ENCODE measurements at places on chromosomes 6 and 20. TPM values are rescaled to one million over a fixed set of nuclear protein-coding genes. Genes with fewer than 3 reads are reported as not detected.

DNA sequence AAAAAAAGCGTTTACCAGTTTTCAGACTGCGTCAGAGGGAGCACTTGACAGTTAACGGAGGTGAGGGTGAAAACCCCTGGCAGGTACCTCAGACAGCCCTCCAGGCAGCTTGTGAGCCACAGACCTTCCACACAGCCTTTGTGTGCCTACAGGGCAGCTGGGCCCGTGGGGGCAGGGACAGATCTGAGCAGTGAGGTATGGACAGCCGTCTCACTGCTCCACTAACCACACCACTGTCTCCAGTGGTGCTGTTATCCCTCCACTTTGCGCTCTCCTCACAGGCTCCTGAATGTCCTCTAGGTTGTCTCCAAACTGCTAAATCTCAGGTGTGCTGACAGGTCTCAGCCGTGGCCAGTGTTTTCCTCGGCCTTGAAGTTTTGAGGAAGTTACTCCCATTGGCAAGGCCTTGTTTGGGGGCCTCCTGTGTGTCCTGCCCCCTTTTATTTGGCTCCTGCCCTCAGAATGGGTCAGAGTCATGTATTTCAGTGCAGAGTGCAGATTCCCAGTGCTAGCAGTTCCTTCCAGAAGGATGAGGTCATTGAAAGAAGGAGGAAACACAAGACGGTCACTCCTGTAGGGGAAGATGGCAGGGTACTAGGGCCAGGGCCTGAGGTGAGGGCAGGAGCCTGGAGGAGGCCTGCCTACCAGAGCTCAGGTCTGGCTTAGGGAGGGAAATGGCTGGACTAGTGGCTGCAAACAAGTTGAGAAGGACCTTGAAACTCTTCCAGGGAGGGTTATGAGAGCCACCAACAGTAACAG is 11.8 kb downstream of the GFRA4 start:
- peaks cover 7% of the 10 kb centered on the region for H3K36me3 ChIP-seq
- peaks cover 12% of the 10 kb centered on the region for H3K4me1 ChIP-seq
- no peak overlapping the region for H3K27ac ChIP-seq
- no peak for DNase-seq
- H3K4me3 ChIP-seq = no peak overlapping the region
- H3K27me3 ChIP-seq = no peaks in the 10 kb centered on the region

DNA sequence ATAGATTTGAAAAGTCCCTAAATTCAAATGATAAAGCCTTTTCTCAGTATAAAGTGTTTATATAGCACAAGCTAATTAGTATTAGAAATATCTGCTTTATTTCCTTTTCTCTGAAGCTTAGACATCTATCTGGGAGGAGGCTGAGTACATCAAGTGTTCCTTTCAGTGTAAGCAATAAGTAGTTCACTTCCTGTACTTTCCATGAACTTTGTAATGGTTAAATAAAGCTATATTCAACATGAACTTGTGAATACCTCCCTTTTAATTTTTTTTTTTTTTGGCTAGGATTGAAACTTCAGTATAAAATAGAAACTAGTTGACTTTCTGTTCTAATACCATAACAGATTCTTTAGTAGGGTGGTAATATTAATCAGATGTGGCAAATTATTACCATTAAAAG is 190.9 kb downstream of the CENPW start:
- H3K4me3 ChIP-seq = no peak overlapping the region
- no peak for DNase-seq
- no peaks in the 10 kb centered on the region for H3K36me3 ChIP-seq
- no peaks in the 10 kb centered on the region for H3K27me3 ChIP-seq

DNA sequence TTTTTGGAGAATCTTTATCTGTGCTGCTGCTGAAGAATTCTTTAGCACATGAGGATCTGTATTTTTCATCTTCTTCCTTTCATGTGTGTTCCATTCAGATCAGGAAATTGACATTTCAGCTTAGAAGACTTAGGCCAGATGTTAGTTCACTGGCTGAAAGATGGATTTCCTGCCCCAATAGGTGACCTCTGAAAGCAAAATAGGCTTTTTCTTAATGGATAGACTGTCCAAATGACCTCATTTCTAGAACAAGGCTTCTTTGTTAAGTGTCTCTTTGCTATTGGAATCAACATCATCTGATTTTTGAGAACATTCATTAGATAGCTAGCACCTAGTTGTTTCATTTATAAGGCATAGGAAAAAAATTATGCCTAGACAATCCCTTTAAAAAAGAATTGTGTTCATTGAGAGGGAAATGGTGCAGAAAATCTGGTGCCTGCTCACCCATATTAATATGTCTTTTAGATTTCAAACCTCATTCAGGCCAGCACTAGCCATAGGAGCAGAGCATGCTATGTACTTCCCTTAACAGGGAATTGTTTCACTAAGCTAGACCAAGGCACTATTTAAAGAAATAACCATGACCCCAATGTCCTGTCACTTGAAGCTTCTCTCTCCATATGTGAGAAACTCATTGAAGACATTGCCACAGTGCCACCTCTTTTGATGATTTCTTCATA is 13.6 kb upstream of the SASH1 start:
- DNase-seq = no peak
- no peak overlapping the region for H3K4me3 ChIP-seq
- no peaks in the 10 kb centered on the region for H3K36me3 ChIP-seq
- peaks cover 3% of the 10 kb centered on the region for H3K4me1 ChIP-seq
- no peak overlapping the region for H3K27ac ChIP-seq

GRCh38 chr6:112311950-112312547 is 35.1 kb upstream of the RFPL4B start:
- no peak overlapping the region for H3K27ac ChIP-seq
- H3K4me3 ChIP-seq = no peak overlapping the region
- no peaks in the 10 kb centered on the region for H3K4me1 ChIP-seq

DNA sequence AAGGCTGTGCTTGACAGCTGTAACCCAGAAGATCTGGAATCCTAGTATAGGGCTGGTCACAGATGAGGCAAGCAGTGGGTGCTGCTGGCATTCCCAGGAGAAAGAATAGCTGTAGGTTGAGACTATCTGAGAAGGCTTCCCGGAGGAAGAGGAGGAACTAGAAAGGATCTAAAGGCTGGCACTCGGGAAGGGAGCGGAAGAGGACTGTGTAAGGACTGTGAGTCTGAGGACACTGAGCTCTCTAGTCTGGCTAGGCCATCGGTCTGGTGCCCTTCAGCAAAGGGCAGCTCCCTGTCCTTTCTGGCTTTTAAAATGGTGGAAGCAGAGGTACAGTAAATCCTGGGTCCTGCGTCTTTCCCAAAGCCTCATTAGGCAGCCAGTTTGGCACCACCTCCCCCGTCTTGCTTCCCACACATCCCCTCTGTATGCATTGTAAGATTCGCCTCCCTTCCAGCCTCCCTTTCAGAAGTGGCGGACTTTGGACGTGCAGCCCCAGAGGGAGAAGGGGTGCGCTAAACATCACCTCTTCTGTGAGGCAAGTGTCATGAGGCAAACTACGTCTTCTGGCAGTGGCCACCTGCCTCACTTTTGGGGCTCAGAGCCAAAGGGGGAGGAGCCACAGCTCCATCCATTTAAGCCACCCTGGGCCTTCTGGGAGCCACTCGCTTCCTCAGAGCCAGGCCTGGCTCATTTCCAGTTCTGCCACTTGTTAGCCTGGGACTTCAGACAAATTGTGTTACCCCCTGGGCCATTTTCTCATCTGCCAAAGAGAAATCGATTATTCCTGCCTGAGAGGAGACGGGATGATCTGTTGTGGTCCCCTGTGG is 8.6 kb downstream of the SNPH start:
- DNase-seq = no peak
- H3K4me3 ChIP-seq = no peak overlapping the region
- no peak overlapping the region for H3K27ac ChIP-seq
- H3K27me3 ChIP-seq = no peaks in the 10 kb centered on the region

GRCh38 chr20:60869625-60870024 is 382.4 kb upstream of the CDH4 start:
- no peak for DNase-seq
- H3K4me1 ChIP-seq = no peaks in the 10 kb centered on the region
- no peak overlapping the region for H3K27ac ChIP-seq
- H3K27me3 ChIP-seq = no peaks in the 10 kb centered on the region
- no peak overlapping the region for H3K4me3 ChIP-seq

DNA sequence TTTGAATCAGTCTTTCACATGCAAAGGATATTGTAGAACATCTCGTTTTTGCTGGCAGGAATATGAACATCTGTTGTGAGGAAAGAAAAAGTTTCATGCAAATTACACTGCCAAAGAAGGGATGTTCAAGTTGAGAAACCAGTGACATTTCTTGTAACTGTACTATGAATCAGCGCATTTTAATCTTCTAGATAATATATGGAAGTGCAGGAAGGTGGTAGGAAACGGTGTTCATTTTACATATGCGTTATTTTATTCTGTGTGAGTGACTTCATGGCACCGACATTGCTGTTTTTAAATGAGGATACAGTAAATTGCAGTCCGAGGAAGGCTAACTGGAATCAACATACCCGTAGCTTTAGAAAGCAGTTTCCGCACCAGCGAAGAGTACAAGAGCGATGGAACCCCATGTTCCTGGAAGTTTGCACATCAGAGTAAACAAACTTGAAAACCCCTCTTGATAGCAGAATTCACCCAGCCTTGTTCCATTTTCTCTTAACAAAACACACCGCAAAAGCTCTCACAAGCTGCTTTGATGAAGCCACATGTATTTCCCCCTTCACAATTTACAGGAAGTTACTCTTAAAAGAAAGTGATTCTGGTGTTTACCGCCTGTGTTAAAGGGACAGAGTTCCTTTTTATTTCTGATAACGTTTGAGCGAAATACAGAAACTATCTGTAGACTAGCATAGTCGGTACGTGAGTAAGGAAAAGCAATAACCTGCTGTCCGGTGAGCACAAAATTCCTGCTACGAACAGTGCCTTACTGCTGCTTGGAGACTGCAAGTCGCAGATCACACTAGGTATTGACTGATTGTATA is 11.5 kb downstream of the PRDM1 start:
- no peaks in the 10 kb centered on the region for H3K27me3 ChIP-seq
- peak; percentile 84 for DNase-seq
- H3K36me3 ChIP-seq = peaks cover 56% of the 10 kb centered on the region
- H3K4me3 ChIP-seq = peak overlapping the region; percentile 98

DNA sequence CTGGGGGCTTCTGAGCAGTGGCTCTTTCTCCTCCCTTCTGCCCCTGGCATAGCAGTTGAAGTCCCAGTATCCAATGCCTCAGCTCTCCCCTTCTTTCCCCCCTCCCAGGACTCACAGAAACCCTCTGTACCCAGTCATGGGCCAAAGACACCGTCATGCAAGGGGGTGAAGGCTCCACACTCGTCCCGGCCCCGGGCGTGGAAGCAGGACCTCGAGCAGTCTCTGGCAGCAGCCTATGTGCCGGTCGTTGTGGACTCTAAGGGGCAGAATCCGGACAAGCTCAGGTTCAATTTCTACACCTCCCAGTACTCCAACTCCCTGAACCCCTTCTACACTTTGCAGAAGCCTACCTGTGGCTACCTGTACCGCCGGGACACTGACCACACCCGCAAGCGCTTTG is 10.4 kb upstream of the GUCA1A start:
- no peak for DNase-seq
- H3K36me3 ChIP-seq = no peaks in the 10 kb centered on the region
- peaks cover 13% of the 10 kb centered on the region for H3K27me3 ChIP-seq
- no peak overlapping the region for H3K27ac ChIP-seq
- H3K4me1 ChIP-seq = peaks cover 7% of the 10 kb centered on the region
- H3K4me3 ChIP-seq = no peak overlapping the region

- no peak for DNase-seq
- no peak overlapping the region for H3K4me3 ChIP-seq
- no peaks in the 10 kb centered on the region for H3K27me3 ChIP-seq
- H3K36me3 ChIP-seq = no peaks in the 10 kb centered on the region
- peaks cover 44% of the 10 kb centered on the region for H3K4me1 ChIP-seq
- peak overlapping the region; percentile 84 for H3K27ac ChIP-seq
These were observed 228.0 kb upstream of the TAB2 start for GRCh38 chr6:149089510-149089909.

GRCh38 chr6:131555992-131556391 is 17.0 kb upstream of the ARG1 start:
- no peak overlapping the region for H3K4me3 ChIP-seq
- H3K27me3 ChIP-seq = peaks cover 7% of the 10 kb centered on the region
- no peak for DNase-seq
- no peaks in the 10 kb centered on the region for H3K36me3 ChIP-seq

DNA sequence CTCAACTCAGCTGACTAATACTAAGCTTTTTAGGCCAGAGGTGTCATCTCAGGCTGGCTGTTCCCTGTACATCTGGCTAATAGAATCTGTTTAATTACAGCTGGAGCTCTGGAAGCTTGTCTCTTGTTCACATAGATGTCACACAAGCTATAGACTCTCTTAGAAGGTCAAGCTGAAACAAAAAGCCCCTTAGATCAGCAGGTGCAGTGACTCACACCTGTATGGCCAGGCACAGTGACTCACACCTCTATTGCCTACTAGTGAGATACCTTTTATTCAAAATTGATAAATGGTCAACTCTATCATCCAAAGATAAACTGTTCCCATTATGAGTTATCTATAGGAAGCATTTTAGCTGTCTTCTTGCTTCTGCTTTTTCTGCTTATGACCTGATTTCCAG is 29.9 kb upstream of the MTHFD1L start:
- DNase-seq = no peak
- no peaks in the 10 kb centered on the region for H3K36me3 ChIP-seq

DNA sequence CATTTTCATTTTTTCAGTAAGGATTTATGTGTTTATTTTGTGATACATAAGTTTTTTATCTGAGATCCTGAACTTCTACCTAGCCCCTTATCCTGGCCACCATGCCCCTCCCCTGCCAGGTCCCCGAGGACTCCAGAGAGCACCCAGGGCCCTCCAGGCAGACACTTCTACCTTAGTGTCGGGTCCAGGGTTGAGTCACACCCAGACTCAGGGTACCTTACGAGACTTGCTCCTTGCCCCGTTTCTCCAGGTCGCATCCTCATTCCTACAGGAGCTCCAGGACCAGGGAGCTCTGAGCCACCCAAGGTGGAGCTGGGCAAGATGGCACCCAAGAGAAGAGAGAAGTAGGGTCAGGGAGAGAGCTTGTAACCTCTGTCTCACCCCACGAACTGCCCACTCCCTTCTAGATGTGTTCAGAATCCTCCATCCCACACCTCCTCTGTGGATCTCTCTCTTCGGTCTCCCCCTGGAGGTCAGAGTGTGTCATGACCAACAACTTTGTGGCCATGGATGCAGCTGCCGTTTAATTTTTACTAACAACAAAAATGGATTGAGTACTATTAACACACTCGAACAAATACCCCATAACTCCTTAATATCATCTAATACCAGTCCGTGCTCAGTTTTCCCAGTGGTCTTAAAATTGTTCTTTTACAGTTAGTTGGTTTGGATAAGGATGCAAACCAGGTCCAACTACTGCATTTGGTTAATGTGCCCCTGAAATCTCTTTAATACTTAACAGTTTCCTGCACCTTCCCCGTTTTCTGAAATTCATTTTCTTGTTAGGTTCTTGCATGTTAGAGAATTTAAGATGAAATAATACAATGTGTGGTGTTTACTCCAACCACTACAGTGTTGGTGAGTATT is 130.6 kb upstream of the INSM1 start:
- peak; percentile 67 for DNase-seq
- H3K4me1 ChIP-seq = peaks cover 6% of the 10 kb centered on the region
- no peaks in the 10 kb centered on the region for H3K27me3 ChIP-seq
- H3K36me3 ChIP-seq = no peaks in the 10 kb centered on the region
- no peak overlapping the region for H3K4me3 ChIP-seq

ANKRD66 gene
- total RNA-seq = not detected

SLC26A8 gene
- total RNA-seq = 0.33 TPM

TRAPPC3L gene
- total RNA-seq = not detected

VSX1 gene
- total RNA-seq = not detected

NT5E gene
- not detected for total RNA-seq

RPRD1B gene
- total RNA-seq = 85.4 TPM
